ENCODE measurements at places on chromosomes 5 and 9.

DNA sequence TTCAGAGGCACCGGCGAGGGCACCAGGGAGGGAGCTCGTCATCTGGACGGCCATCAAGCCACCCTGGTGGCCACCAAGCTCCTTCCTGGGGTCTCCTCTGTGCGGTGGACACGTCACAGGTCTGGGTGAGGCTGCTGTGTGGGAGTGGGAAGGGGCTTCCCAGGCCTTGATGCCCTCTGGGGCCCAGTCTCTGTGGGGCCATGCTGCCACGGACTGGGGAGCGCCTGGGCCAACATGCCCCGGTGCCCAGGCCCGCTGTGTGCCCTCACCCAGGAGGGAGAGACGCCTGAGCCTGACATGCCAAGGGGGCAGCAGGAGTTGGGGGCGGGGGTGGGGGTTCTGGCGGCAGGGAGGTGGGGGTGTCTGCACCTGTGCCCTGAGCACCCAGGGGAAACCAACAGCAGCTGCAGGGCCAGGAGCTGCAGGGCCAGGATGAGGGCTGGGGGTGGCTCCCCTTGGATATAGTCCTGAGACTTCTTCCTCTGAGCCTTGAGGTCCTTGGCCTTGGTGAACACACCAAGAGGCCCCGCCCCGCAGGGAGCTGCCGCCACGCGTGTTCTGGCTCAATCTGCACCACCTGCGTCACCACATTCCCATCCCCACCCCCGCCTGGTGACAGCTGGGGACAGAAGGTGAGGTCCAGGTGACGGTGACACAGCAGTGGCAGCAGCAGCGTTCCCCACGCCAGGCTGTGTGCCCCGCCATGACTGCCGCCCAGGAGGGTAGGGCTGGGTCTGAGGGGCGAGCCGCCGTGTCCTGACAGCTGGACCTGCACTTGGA is 15.3 kb upstream of the SEC16A start:
- DNase-seq: no peak

- no peak for DNase-seq
These were observed 590 bp downstream of the PCDHA6 start for GRCh38 chr5:140828362-140828737.

GRCh38 chr5:62617943-62618342 is 39.3 kb downstream of the LRRC70 start:
- no peak for DNase-seq

GRCh38 chr5:10264604-10265003 is 14.5 kb downstream of the CCT5 start:
- DNase-seq: no peak

- DNase-seq: no peak
These were observed 6.0 kb downstream of the STRBP start for GRCh38 chr9:123262338-123262737.

GRCh38 chr5:149073213-149073612 is 10.4 kb upstream of the SH3TC2 start:
- no peak for DNase-seq

DNA sequence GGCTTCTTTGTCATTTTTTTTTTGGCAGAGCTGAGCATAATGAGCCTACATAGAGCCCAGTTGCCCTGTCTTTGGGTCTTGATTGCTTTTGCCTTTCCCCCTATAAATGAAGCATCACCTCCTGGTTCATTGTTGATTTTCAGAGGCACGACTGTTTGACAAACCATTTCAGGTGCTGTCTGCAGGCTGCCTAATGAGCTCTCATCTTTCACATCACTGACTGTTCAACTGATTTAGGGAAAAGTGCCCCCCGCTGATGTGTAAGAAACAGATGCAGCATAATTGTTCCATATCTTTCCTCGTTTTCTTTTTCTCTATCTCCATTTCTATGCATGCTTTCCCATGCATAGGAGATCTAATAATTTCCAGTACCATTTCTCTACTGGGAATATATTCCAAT is 338.6 kb downstream of the TMEM38B start:
- DNase-seq: no peak

GRCh38 chr9:32251539-32251938 is 132.9 kb upstream of the ACO1 start:
- peak; percentile 23 for DNase-seq

GRCh38 chr5:137201876-137202275 is 297.2 kb downstream of the SPOCK1 start:
- no peak for DNase-seq

- no peak for DNase-seq
These were observed 217.9 kb downstream of the SREK1 start for GRCh38 chr5:66362046-66362445.

GRCh38 chr5:158135682-158136179 is 276.8 kb upstream of the CLINT1 start:
- DNase-seq: no peak
